NCI-H1092 (cell line): ENCODE measurements at places on chromosomes 13 and 19.

DNA sequence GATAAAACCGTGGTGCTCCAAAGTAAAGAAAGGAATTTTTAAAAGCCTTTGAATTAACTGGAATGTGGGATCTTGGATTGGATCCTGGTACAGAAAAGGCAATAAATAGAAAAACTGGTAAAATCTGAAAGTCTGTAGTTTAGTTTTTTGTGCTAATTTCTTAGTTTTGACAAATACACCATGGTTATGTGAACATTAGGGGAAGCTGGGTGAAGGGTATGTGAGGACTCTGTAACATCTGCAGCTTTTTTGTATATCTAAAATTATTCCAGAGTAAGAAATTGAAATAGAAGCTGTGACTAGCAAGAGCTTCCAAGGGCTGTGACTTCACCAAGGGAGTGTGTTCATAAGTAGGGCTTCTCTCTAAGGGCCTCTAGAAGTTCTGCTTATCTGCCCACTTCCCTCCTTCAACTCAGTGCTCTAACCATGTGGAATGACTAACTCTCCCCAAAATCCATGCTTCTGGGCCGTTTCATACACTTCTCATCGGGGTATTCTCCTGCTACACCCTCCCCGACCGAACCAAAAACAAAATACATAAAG, 26.5 kb downstream of the ARHGAP35 start:
- DNase-seq, result no peak

- no peak for DNase-seq
These were observed 91.9 kb upstream of the TEX29 start for GRCh38 chr13:111228262-111229144.

- peak; percentile 31 for DNase-seq
These were observed 689 bp downstream of the DCUN1D2 start for GRCh38 chr13:113489549-113490495.

- DNase-seq, result no peak
These were observed 14.8 kb downstream of the TFDP1 start for GRCh38 chr13:113599391-113599790.

GRCh38 chr19:52670046-52670445, 31.9 kb upstream of the ZNF83 start:
- DNase-seq, result no peak

DNA sequence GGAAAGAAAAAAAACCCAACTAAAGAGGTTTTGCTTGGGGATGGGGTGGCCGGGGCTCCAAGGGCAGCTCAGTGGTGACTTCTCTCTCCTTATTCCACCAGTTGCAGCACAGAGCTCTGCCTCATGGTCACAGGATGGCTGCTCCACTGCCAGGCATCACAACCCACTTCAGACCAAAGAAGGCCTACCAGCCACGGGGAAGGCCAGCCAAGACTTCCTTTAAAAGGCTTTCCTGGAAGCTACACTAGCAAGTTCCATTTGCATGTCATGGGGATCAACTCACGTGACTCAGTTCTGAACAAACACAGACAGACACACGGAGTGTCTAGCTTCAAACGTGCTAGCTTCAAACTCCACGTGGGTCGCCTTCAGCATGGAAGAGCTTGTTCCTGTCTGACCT, 13.2 kb upstream of the EIF3G start:
- DNase-seq, result no peak

DNA sequence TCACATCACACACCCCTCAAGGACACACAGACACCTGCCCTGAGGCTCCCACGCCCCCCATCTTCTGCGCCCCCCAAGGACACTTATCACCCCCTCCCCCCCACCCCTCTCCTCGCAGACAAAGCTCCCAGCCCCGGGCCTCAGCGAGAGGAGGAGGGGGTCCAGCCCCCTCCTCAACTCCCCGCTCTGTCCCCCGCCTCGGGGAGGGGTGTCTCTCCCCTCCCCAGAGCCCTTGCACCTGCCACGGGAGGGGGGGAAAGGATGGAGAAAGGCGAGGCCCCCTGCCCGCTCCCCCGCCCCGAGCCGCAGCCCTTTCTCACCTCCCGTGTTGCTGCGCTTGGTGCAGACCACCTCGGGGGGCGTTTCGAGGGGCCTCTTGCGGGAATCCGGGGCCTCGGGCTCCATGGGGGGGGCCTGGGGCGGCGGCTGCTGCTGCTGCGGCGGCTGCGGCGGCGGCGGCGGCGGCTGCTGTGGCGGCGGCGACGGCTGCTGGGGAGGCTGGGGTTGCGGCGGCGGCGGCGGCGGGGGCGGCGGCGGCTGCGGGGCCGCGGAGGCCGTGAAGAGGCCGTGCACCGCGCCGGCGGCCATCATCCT, 621 bp downstream of the NOVA2 start:
- no peak for DNase-seq

DNA sequence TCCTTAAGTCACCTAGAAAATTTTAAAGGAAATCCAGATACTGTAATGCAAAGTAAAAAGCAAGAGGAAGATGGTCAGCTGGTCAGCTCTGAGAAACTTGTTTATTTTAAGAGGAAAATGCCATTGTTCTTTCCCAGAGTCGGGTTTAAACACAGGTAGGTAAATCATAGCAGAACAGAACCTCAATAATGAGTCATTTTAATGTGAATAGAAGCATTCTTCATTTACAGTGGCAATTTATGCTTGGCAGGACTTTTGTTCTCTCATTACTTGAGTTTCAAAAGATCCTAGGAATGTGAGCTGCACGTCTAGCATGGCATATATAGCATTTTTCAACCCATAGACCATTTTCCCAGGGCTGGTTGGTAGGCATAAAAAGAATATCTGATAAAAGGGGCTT, 132.3 kb downstream of the LIG4 start:
- DNase-seq, result no peak

GRCh38 chr19:329876-330275, 14.7 kb downstream of the MIER2 start:
- no peak for DNase-seq

- DNase-seq, result no peak
These were observed 2.4 kb downstream of the GNA15 start for GRCh38 chr19:3138268-3138667.

- DNase-seq, result no peak
These were observed 139.3 kb downstream of the TNFRSF19 start for GRCh38 chr13:23709536-23709935.

- DNase-seq, result no peak
These were observed 1.4 kb downstream of the PLPP2 start for GRCh38 chr19:289651-290371.

DNA sequence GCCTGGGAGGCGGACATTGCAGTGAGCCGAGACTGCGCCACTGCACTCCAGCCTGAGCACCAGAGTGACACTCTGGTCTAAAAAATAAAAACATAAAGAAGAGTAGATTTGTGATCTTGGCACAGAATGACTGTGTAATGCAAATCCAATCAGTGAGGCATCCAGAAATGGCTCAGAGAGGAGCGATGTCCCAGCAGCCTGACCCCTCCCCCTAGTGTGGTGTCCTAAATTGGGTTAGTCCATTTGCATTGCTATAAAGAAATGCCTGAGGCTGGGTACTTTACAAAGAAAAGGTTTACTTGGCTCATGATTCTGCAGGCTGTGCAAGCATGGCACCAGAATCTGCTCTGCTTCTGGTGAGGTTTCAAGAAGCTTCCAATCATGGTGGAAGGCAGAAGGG, 59.1 kb upstream of the ZNF30 start:
- no peak for DNase-seq

DNA sequence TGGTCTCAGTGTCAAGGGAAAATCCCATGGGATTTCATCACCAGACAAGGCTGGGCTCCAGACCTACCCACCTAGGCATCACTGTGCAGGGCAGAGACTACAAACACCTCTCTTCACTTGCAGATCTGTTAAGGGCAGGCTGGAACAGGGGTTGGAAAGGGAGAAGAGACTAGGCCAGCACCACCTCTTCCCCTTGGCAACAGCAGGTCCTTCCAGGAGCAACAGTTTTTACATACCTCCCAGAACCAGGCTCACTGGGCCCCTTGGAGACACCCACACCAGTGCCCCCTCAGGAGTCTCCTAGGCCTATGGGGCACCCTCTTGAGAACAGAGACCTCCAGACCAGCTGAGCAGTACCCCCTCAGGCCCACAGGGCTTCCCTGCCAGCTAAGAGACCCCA, 2.5 kb upstream of the UBE2M start:
- no peak for DNase-seq

GRCh38 chr13:46536341-46536740, 16.6 kb upstream of the LRCH1 start:
- no peak for DNase-seq
